Epithelial cell of esophagus (primary cell): ENCODE measurements at places on chromosomes 3 and 15.
A peak's percentile ranks its signal among the peaks of the same experiment; 100 is the strongest.

DNA sequence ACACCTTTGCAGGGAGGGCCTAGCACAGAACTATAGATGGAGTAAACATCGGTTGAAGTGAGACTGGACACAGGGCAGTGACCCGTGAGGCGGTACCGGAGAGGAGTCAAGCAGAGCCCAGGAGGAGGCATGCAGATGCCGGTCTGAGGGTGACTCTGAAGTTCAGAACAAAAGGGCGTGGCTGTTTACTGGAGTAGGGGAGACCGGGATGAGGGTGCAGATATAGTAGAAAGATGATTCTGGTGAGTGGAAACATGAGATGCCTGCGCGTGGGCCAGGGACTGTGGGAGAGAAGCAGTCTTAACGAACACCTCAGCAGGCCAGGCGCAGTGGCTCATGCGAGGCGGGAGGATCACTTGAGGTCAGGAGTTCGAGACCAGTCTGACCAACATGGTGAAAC, 113.1 kb downstream of the NSMCE3 start:
- DNase-seq: no peak

GRCh38 chr3:169435193-169435592, 228.3 kb downstream of the MECOM start:
- DNase-seq: no peak

- no peak for DNase-seq
Measured at GRCh38 chr3:144521131-144521530, 549.5 kb downstream of the DIPK2A start.

GRCh38 chr3:100047455-100048141, 66.7 kb downstream of the FILIP1L start:
- DNase-seq: peak; percentile 92

- DNase-seq: peak; percentile 71
Measured at GRCh38 chr3:71657831-71658530, 67.2 kb downstream of the EIF4E3 start.

GRCh38 chr3:138351151-138351550, 2.8 kb downstream of the MRAS start:
- DNase-seq: peak; percentile 60

DNA sequence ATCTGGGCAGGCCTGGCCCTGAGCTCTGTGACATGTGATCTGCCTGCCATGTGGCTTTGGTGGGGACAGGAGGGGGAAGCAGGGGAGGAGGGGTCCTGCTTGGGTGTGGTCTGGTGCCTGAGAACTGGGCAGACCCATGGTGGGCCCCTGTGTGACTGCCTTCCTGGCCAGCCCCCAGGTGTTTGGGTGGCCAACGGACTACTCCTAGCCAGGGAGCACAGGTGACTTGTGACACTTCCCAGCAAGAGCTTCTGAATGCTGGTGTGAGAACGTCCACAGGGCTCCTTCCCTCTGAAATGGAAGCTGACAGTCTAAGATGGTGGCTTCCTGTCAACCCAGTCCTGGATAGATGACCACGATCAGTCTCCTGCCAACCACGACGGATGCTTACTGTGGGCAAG, 136.1 kb upstream of the MEF2A start:
- DNase-seq: no peak

DNA sequence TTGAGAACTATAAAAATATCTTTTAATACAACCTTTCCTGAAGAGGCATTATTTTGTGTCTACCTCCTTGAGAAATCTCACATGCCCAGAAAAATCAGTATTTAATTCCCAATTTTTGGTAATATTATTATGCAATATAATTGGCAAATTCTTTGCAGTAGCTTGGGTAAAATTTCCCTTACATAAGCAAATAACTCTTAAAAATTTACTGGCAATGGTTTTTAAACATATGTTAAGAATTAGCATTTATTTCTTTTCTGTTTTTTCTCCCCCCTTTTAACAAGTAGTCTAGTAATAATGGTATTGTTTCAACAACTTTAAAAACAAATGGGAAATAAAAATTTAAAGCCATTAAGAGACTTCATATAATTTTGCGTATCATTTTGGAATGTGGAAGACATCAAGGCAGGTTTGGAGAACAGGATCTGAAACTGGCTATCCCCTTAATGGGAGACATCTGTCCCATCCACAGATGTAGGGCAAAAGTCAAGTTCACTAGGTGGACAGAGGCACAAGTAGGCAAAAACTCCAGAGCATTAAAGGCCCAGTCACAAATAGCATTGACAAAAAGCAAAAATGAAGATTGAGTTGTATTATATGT, 89.6 kb upstream of the AADACL2 start:
- DNase-seq: no peak

- no peak for DNase-seq
Measured at GRCh38 chr3:44995142-44995770, 19.2 kb downstream of the EXOSC7 start.

GRCh38 chr3:162996368-162996767, 1499.8 kb downstream of the OTOL1 start:
- no peak for DNase-seq

DNA sequence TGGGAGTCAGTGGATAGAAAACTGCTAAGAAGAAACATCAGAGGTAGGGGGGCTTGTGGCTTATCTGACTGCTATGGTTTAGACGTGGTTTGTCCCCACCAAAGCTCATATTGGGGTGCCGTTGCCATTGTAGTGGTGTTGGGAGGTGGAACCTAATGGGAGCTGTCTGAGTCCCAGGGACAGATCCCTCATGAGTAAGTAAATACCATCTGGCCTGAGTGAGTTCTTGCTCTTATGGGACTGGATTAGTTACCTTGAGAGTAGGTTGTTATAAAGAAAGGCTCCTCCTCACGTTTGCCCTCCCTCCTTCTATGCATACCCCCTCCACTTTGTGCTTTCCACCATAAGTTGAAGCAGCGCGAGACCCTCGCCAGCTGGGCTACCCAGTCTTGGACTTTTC, 53.4 kb upstream of the VILL start:
- DNase-seq: no peak

GRCh38 chr3:59663076-59663850, 613.4 kb upstream of the CFAP20DC start:
- no peak for DNase-seq

- DNase-seq: no peak
Measured at GRCh38 chr15:60589253-60589652, 110.3 kb upstream of the ICE2 start.

DNA sequence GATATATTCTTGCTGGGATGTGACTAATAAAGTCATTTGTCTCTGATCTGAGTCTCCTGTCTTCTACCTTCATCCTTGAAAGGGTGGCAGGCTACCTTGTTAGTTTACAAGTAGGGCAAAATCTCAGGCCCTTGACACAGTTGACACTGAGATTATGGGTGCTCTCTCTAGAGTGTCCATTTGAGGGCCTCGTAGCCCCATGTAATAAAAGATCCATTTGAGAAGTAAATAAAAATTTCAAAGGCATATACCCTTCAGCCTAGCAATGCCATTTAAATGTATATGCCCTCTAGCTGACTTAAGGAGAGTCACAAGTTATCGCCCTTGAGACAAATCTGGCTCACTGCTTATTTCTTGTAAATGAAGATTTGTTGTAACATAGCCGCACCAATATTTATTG, 98.6 kb downstream of the TCF12 start:
- no peak for DNase-seq

- peak; percentile 7 for DNase-seq
Measured at GRCh38 chr3:110624576-110624975, 447.0 kb upstream of the NECTIN3 start.

GRCh38 chr15:28993051-28993719, 107.4 kb downstream of the APBA2 start:
- no peak for DNase-seq

GRCh38 chr3:150960708-150961684, 11.5 kb downstream of the CLRN1 start:
- DNase-seq: peak; percentile 11

DNA sequence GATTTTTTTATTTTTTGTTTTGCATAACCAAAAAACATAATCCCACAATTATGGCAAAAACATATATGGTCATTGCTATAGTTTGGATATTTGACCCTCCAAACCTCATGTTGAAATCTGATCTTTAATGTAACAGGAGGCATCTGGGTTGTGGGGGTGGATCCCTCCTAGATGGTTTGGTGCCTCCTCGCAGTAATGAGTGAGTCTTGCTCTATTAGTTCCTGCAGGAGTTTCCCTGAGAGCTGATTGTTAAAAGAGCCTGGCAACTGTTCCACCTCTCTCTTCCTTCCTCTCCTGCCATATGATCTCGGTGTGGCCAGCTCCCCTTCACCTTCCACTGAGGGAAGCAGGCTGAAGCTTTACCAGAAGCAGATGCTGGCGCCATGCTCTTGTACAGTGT, 33.2 kb upstream of the TRIM59 start:
- DNase-seq: no peak

DNA sequence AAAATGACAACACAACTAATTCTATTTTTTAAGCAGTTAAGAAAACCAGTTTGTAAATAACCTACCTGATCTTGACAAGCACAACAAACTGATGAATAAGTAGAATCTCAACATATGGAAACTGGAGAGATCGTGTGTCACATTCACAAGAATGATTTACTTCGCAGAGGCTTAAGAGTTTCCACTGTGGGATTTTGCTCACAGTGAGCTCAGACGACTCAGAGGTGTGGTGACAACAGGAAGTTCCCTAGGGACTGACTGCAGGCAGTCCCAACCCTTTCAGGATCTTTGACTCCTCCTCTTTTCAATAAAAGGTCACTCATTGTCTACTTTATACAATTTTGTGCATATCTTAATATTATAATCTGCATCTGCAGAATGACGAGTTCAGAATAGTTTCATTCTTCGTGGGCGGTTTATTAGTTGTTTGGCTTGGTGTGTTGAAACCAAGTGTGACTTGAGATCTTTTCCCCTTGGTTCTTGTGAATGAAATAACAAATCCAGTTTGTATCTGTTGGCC, at the start of gene LIPH:
Gene LIPH (minus strand): TSS at position 231 of the 520 bp plus-strand sequence. CDS start 117 bp downstream, at position 114.
- DNase-seq: peak; percentile 80

DNA sequence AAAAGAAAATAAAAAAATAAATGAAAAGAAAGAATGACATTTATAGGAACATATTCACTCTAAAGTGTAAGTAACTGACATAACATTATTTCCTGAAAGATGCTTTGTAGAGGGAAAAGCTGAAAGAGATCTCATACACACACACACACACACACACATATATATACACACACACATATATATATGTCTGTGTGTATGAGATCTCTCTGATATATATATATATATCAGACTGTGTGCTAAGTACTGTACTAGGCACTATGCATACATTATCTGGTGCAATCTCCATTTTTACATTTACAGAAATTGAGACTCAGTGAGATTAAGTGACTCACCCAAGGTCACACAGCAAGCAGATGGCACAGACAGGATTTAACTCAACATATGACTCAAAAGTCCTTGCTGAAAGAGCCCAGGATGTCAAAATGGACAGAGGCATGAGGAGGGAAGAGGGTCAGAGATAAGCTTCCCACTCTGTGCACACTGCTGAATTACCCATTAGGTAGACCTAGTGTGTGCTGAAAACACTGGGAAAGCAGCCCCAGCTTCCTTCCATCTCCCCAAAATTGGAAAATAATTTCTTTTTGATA, 15.0 kb downstream of the BHLHE40 start:
- peak; percentile 86 for DNase-seq

DNA sequence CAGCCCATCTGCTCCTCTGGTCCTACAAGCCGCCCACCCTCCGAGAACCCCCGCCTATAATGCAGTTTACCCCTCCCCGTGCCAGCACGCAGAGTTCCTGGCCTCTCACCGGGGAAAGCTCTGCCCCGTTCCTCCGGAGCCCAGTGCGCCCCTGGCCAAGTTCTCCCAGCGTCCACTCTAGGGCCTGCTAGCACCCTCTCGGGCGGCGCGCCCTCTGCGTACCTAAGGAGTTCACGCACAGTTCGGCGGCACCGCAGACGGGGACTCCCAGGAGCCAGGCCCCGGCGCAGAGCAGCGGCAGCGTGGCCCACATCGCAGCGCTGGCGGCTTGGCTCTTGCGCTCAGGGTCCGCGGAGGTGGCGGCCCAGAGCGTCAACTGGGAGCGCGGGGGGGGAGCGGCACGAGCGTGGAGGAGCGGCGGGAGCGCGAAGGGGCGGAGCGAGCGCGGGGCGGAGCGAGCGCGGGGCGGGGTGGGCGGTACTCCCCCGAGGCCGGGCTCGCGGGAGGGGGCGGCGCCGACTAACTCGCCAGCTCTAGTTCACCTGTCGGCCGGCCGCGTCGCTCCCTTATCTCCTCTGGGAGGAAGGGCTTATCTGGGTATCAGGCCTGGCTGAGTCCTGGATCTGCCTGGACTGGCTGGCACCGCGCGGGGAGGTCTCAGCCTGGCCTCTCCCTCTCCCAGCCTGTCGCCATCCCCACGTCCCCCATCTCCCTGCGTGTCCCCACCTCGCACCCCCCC, at the start of gene CTSH:
Gene CTSH (minus strand): TSS at position 378 of the 739 bp plus-strand sequence. CDS start 65 bp downstream, at position 313.
- DNase-seq: peak; percentile 59

DNA sequence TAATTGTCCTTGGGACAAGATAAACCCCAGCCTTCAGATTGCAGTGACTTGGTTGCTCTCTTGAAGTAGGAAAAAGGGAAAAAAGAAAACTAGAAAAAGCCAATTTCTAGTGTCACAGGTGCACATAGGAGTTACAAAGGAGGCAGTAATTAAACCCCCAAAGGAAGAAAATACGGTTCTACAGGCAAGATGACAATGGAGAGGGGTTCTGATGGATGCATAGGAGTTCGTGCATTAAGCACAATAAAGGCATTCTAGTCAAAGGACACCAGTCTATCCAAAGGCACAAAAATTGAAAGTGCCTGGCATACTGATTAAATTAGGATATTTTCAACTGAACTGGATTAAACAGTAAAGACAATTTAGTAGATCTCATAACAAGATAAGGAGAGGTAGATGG, 31.6 kb upstream of the MTMR14 start:
- no peak for DNase-seq

DNA sequence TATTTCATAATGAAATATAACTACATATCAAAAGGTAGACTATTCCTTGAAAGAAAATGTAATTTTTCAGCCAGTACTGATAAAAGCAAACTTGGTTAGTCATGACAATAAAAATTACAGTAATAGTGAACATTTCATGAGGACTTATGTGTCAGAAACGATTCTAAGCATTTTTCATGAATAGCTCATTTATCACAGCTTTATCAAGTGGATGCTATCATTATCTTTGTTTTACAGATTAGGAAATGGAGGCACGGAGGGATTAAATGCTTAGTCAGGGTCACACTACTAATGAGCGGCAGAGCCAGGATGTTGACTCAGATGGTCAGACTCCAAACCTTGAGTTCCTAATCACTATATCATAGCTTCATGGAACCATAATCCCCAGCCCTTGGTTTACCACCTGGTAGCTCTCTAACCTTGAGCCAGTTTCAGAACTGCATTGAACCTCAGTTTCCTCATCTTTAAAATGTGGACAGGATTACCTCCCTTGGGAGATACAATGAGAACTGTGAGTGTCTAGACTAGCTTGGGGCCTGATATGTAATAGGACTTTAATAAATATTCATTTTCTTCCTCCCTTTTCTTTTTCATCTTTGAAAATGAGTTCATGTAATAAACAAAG, 85.4 kb downstream of the TNIK start:
- peak; percentile 53 for DNase-seq

- DNase-seq: peak; percentile 86
Measured at GRCh38 chr15:69410248-69410874, 3.8 kb upstream of the KIF23 start.
